ENCODE measurements at places on chromosomes 6 and 20.

DNA sequence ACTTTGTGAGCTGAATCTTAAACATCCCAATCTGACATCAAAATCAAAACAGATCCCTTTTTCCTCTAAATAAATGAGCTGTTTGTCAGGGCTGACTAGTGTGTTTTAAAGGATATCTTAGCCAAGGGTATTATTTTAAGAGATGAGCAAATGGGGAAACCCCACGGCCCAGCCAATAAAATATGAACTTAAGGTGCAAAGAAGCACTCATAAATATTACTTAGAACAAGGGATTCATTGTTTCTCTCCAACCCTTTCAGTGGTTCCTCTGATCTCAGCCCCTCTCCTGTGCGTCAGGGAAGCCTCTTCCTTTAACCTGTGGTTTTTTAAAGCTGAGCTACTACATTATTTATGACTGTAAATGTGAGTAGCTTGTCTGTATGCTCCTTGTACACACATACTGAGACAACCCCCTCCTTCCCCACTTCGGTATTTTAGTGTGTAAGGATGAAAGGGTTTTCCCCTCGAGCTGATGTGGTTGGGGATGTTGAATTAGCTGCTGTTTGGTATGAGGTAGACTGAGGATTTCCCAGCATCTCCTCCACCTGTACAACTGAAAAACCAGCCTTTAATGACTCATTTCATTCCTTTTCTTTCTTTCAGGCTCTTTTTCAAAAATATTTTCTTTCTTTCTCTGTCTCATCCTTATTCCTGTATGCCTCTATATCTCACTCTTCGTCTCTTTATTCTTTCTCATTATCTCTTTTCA is 6.5 kb downstream of the BMP5 start:
- no peak for DNase-seq

GRCh38 chr20:2838170-2838797 is 2.2 kb downstream of the PCED1A start:
- DNase-seq, result no peak

GRCh38 chr6:33207552-33208090 is 679 bp upstream of the RING1 start:
- no peak for DNase-seq

- no peak for DNase-seq
Measured at GRCh38 chr6:136426627-136427377, 123.4 kb downstream of the MAP7 start.

DNA sequence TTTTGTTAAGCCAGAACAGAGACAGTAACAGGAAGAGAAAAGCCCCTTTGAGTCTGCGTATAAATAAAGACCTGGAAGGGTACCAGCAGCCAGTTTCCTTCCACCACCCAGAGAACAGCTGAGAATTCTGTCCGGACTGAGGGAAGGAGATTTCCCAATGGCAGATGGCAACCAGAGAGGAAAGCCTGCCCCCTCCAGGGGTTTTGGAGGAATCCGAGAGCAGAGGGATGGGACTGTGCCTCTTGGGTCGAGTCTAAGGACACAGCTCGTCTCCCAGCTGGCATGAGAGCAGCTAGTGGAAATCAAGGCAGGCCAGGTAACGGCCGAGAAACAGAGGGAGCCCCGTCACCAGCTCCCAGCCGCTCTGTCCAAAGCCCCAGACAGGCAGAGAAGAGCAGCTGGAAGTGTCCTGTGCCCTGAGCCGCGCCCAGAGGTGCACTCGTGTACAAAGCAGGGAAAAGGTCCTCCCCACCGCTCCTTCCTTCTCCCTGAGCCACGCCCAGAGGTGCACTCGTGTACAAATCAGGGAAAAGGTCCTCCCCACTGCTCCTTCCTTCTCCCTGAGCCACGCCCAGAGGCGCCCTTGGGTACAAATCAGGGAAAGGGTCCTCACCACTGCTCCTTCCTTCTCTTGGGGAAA is 134.0 kb upstream of the SNX9 start:
- no peak for DNase-seq

GRCh38 chr20:36045373-36045714 is 77.0 kb downstream of the CNBD2 start:
- no peak for DNase-seq

DNA sequence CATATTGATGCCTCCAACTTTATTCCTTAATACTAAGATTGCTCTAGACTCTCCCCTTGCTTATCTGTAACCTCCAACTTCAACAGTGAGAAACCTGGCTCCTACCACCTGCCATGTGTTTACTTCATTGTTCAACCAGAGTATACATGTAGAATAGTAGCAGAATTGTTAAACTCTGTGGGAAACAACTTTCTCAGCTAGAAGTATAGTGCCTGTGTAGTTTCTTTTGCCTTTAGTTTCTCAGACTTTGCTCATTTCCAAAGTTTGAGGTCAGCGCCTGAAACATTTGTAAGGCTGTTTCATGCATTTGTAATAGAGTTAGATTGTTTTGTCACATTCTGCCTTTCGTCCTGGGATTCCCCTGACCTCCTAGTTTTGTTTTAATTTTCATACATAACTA is 34.9 kb upstream of the HECA start:
- DNase-seq, result no peak

GRCh38 chr6:144353871-144354314 is 68.8 kb downstream of the UTRN start:
- DNase-seq, result no peak

DNA sequence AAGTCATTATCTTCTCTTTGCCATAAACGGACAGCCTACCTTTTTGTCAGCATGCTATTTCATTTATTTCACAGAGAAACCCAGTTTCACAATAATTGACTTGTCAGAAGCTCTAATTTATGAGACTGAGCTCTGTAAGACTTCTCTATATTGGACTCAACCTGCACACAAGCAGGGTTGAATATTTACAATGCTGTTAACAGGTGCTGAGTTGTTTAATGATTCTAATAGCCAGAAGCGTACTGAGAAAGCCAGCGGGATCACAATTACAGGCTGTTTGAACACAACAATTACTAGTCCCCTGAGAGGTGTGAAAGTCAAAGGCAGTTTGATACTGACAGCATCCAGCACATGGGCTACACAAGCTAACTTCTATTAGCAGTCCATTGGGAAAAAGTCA is 128.2 kb upstream of the SIM1 start:
- no peak for DNase-seq

DNA sequence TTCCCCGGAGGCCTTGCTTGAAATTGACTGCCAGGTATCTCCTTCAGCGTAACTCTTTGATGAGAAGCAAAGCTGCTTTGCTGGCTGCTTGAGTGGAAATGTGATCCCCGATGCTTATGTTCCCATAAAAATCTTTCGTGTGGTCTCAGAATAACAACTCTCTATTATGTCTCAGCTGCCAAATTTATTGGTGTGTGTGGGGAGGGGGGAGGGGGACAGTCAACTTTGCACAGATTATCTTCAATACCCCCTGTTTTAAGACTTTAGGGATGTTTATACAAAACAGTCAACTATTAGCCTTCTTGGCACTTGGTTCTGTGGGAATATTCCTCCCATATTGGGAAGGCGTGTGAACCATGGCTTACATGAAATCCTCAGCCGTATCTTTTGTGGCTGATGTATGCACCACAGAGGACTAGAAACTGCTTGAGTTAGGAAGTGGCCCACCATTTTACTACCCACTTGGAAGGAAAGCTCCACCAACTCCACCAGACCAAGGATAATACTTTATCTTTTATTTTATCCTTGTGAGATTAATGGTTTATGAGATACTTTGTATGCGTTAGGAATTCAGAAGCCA is 101.5 kb upstream of the SLC24A3 start:
- no peak for DNase-seq

- no peak for DNase-seq
Measured at GRCh38 chr6:26225848-26226578, 138.8 kb downstream of the HFE start.

DNA sequence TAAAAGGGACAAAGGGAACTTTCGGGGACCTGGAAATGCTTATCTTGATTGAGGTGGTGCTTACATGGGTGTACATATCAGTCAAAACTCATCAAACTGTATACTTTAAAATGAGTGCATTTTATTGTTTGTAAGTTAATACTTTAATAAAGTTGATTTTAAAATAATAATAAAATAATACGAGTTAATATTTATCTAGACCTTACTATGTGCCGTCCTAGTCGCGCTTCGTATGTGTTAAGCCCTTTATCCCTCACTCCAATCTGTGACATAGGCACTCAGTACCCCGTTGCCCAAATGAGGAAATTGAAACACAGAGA is 47.5 kb downstream of the PDYN start:
- no peak for DNase-seq

GRCh38 chr20:60935971-60936370 is 316.1 kb upstream of the CDH4 start:
- DNase-seq, result no peak

DNA sequence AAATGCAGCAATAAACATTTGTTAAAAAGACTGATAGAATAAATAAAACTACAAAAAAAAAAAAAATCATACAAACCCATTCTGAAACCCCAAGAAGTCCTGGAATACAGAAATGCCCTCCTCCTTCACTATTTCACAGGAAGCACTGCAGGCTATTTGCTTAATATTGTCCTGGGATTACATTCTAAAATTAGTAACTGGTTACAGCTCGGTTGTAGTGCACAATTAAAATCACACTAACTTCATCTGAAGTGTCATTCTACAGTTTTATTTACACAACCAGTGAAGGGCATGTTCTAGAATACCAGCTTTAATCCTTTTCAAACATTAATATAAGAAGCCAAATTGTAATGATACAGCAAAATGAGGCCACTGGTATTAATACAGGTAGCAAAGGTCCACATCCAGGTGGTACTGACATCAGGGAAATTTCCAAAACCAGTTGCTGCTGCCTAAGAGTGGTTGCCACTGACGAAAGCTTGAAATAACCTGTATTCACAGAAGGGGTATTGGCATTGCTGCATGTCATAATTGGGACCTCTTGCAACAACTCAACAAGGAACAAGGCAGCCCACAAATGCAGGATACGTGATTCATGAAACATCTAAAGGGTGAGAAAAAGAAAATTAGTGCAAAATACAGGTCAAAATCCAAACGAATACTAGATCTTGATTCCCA is 26.9 kb downstream of the AKIRIN2 start:
- no peak for DNase-seq
